CD4-positive, CD25-positive, alpha-beta regulatory T cell (primary cell): ENCODE measurements at places on chromosomes 12 and 14. TPM values are rescaled to one million over a fixed set of nuclear protein-coding genes. Genes with fewer than 3 reads are reported as not detected.

Gene JDP2
- total RNA-seq = 0.79 TPM

Gene MANSC4
- total RNA-seq = not detected

Gene PIWIL1
- total RNA-seq = not detected

Gene ZFC3H1
- 155 TPM for total RNA-seq

Gene VIPAS39
- 16.6 TPM for total RNA-seq

Gene SLC8A3
- total RNA-seq = 0.37 TPM

- peaks cover 15% of the 10 kb centered on the region for H3K4me1 ChIP-seq
- no peaks in the 10 kb centered on the region for H3K36me3 ChIP-seq
- no peak overlapping the region for H3K4me3 ChIP-seq
- no peak for DNase-seq
Measured at GRCh38 chr14:49593016-49593415, 5.7 kb upstream of the LRR1 start.

GRCh38 chr14:104131968-104132732, 6.2 kb upstream of the KIF26A start:
- H3K4me3 ChIP-seq = no peak overlapping the region
- H3K36me3 ChIP-seq = no peaks in the 10 kb centered on the region
- H3K27me3 ChIP-seq = no peaks in the 10 kb centered on the region
- no peak overlapping the region for H3K27ac ChIP-seq
- no peak for DNase-seq
- peaks cover 3% of the 10 kb centered on the region for H3K4me1 ChIP-seq

- DNase-seq = no peak
- no peaks in the 10 kb centered on the region for H3K36me3 ChIP-seq
- peaks cover 3% of the 10 kb centered on the region for H3K27me3 ChIP-seq
- H3K27ac ChIP-seq = no peak overlapping the region
- H3K4me3 ChIP-seq = no peak overlapping the region
- H3K4me1 ChIP-seq = no peaks in the 10 kb centered on the region
Measured at GRCh38 chr12:105487963-105488362, 157.5 kb downstream of the C12orf75 start.

- no peak overlapping the region for H3K4me3 ChIP-seq
- no peak overlapping the region for H3K27ac ChIP-seq
- no peak for DNase-seq
Measured at GRCh38 chr12:94170690-94171594, 22.6 kb downstream of the PLXNC1 start.

DNA sequence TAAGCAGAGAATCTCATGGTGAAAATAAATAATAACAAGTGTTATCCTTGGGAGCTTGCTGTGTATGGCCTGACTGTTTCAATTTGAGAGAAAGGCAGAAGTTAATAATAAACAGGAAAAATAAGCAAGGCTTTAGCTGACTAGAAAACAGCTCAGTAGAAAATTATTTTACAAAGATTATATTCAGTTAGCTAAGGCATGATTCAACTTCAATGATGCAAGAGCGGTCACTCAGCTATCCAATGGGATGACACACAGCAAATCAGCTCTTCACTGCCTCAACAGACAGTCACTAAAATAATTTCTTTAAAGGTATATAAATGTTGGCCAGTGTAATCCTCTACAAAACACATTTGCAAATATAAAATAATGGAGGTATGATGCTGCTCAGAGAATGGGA, 18.6 kb downstream of the GSTZ1 start:
- no peak for DNase-seq
- no peak overlapping the region for H3K27ac ChIP-seq
- H3K4me3 ChIP-seq = no peak overlapping the region
- H3K27me3 ChIP-seq = no peaks in the 10 kb centered on the region

DNA sequence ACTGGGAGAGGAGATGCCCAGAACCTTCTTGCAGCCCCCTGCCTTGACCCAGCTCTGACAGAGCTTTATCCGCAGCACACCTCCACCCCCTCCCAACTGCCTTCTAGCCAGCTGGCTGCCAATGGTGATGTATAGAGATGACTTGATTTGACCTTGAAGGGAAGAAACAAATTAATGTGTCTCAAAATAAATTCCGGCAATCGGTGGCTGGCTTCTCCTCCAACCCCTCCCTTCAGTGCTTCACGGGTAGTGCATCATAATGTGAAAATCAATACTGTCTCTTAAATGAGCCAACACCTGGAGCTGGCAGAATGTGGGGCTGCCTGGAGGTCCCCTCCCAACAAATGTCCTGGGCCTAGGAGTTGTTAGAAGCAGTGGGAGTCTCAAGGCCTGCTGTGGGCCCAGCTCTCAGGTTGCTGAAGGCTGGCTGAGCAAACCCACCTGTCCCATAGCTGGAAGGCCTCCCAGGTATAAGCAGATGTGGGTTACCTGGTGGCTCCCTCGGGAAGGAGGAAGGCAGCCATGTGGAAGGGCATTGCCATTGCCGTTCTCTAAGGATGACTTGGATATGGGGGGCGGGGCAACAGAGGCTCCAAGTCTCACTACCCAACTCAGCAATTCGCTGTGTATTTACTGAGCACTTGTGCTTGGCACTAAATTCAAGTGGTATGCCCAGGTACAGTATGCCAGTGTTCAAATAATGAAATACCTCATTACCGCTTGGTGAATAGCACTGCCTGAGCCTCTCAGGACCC, 23.2 kb downstream of the HSPB8 start:
- no peaks in the 10 kb centered on the region for H3K27me3 ChIP-seq
- DNase-seq = no peak
- H3K4me3 ChIP-seq = no peak overlapping the region
- H3K27ac ChIP-seq = no peak overlapping the region

GRCh38 chr14:103693515-103693914, 21.7 kb downstream of the XRCC3 start:
- H3K27me3 ChIP-seq = no peaks in the 10 kb centered on the region
- DNase-seq = no peak
- H3K36me3 ChIP-seq = peaks cover 59% of the 10 kb centered on the region
- H3K4me3 ChIP-seq = no peak overlapping the region
- no peaks in the 10 kb centered on the region for H3K4me1 ChIP-seq

GRCh38 chr12:23906329-23906728, 43.1 kb downstream of the SOX5 start:
- H3K27ac ChIP-seq = no peak overlapping the region
- H3K36me3 ChIP-seq = no peaks in the 10 kb centered on the region
- H3K4me3 ChIP-seq = no peak overlapping the region
- no peaks in the 10 kb centered on the region for H3K4me1 ChIP-seq

GRCh38 chr12:13102461-13103195, 839 bp downstream of the GSG1 start:
- H3K27ac ChIP-seq = peak overlapping the region; percentile 97
- peaks cover 32% of the 10 kb centered on the region for H3K4me1 ChIP-seq

- no peaks in the 10 kb centered on the region for H3K27me3 ChIP-seq
- no peaks in the 10 kb centered on the region for H3K36me3 ChIP-seq
- H3K27ac ChIP-seq = peak overlapping the region; percentile 60
- no peak for DNase-seq
- no peak overlapping the region for H3K4me3 ChIP-seq
- peaks cover 4% of the 10 kb centered on the region for H3K4me1 ChIP-seq
Measured at GRCh38 chr14:21995332-21995731, 321.7 kb upstream of the OR4E1 start.
